Stimulated activated CD4-positive, alpha-beta T cell treated with anti-CD3 and anti-CD28 coated beads, Interleukin-2, amount 100 ng/mL, for 48 hours (primary cell): ENCODE measurements at places on chromosomes 7 and 10.

- DNase-seq = peak; percentile 35
Observed at GRCh38 chr10:59905066-59905730, 1.2 kb downstream of the CCDC6 start.

- no peak for DNase-seq
Observed at GRCh38 chr7:49513911-49514310, 259.5 kb upstream of the VWC2 start.

GRCh38 chr7:26441611-26442277 lies 150.1 kb downstream of the SNX10 start:
- no peak for DNase-seq

- no peak for DNase-seq
Observed at GRCh38 chr10:21737106-21737505, 203.1 kb downstream of the MLLT10 start.

DNA sequence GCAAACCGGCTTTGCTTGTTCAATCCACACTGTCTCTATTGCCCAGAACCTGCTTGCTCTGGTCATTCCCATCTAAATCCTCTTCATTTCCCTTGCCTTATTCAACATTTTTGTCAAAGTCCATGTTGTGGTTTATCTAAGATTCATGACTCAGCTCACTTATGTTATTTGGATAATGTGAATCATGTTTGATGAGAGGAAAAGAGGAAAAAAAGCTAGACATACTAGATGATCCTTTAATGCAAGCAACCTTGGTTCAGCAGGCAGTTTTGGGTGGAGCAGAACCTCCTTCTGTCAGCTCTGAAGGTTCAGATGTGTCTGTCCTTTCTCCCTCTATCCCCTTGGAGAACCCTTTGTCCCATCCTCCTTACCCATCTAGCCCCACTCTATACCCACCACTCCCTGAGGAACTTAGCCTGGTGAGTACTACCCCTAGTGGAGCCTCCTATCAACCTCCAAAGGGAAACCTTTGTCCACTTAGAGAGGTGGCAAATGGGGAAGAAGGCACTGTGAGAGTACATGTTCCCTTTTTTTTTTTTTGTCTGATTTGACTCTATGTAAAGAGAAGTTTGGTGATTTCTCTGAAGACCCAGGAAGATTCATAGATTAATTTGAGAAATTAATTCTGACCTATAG lies 2.1 kb upstream of the SAMD9L start:
- DNase-seq = no peak

- no peak for DNase-seq
Observed at GRCh38 chr10:119667562-119668328, 16.6 kb downstream of the BAG3 start.

GRCh38 chr7:130210181-130210935 lies 2.7 kb downstream of the SSMEM1 start:
- DNase-seq = no peak

- DNase-seq = no peak
Observed at GRCh38 chr10:1292611-1293031, 236.4 kb downstream of the WDR37 start.

GRCh38 chr7:26863518-26864308 lies 677 bp downstream of the SKAP2 start:
- DNase-seq = no peak

DNA sequence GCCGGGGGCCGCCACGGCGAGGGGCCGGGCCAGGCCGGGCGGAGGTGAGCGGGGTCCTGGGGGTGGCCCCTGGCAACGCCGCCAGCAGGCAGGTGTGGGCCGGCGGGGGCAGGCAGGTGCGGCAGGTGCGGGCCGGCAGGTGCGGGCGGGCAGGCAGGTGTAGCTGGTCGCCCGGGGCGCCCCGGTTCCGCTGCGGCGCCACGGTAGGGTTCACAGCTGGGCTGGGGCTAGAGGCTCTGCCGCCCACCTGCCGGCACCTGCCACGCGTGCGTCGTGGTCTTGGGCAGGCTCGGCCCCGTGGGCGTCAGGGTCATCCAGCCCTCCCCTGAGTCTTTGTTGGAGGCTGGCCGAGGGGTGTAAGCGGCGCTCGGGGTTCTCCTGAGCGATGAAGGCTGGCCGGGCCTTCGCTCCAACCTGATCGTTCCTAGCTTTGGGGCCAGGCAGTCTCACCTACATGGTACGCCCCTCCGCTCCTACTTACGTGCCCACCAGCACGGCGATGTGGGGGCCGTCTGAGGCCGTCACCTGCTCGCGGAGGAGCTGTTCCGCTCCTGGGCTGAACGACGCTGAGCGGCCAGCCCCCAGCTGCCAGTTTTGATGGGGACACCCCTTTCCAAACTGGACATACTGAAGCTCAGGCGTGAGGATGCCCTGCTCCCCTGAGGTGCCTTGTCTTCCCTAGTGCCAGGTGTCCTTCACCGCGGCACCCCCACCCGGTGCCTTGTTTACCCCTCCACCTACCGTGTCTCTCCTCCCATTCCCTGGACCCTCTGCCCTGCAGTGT lies 493 bp downstream of the ZMIZ2 start:
- DNase-seq = no peak

DNA sequence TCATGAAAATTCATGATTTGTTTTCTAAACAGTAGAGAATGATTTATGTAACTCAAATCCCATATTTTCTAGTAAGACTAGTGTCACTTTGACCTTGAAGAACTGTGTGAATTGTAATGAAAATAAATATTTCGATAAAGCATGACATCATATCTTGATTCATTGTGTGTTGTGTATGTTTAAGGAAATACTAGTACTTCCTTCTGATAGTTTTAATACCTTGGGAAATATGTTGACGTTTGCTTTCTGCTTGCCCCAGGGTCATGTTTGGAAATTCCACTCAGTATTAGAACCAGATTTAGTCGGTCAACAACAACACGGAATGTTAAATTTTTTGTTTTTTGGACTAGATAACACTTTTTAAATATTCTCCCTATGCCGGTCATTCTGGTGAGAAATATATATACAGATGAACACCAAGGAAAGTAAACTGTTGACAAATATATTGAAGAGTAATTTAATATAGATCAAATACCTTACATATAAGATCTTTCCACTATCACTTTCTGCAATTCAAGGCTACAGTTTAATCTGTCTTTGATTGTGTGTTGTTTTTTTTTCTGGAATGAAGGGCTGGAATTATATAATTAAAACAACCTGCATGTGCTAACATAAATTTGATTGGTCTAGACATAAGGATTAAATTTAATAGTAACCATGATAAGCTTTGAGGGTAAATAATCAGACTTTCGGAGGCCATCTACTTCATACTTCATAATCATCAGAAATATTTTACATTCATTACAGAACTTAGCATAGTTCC lies 126.2 kb downstream of the MDFIC start:
- DNase-seq = no peak

- no peak for DNase-seq
Observed at GRCh38 chr10:101597091-101597900, 9.2 kb downstream of the DPCD start.

GRCh38 chr10:109898666-109899355 lies 24.5 kb downstream of the XPNPEP1 start:
- DNase-seq = no peak

- no peak for DNase-seq
Observed at GRCh38 chr7:142528608-142529408, 220.5 kb upstream of the PRSS1 start.

DNA sequence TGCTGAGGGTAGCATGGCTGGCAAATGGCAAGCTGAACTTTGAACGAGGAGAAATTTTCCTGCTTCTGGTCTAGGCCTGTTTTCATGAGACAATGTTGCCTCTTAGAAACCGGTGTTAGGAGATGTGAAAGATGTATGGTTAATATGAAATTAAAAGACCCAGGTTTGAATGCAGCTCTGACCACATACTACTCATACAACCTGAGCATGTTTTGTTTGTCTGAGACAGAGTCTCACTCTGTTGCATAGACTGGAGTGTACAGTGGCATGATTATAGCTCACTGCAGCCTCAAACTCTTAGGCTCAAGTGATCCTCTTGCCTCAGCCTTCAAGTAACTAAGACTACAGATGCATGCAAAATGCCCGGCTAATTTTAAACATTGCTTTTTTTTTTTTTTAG lies 193.4 kb upstream of the FZD8 start:
- DNase-seq = no peak

DNA sequence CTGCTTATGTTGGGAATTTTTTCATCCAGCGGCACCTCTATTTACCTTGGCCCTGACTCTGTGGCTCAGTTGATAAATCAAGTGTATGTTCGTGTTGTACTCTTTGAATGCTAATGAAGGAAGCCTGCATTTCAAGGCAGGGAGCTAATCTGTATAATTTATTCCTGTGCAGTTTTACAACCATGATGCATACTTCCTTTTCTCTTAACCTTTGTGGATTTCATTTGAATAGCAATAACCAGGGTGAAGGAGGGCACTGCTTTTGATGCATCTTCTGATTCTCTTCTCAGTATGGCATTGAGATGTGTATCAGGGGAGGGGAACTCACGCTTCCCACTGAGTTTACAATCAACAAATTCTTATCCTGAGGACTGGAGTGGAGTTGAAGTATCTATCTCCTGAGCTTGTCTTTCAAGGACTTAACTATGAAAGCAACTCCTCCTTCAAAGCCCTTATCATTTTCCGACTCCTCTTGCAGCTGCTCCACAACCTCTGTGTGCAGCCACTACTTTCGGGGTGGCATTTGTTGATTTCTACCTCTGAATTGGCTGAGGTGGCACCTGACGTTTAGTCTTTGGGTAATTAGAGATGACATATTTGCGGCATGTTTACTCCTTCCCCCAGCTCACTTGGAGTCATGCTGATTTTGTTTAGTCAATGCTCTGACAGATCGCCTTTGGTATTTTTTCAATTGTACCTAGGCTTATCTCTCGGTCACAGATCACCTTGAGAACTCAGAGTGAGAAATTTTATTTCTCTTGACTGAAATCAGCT lies 275.2 kb downstream of the PHTF2 start:
- no peak for DNase-seq

DNA sequence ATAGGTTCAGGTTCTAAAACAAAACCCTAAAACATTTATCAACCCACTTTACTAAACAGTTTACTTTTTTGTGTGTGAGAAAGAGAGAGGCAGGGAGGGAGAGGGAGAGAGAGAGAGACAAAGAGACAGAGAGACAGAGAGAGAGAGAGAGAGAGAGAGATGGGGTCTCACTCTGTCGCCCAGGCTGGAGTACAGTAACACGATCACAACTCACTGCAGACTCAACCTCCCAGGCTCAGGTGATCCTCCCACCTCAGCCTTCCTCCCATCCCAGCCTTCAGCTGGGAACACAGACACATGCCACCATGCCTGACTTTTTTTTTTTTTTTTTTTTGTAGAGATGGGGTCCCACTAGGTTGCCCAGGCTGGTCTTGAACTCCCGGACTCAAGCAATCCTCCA lies 52.9 kb downstream of the PARD3 start:
- no peak for DNase-seq
